ENCODE measurements at places on chromosomes 5 and 9.

DNA sequence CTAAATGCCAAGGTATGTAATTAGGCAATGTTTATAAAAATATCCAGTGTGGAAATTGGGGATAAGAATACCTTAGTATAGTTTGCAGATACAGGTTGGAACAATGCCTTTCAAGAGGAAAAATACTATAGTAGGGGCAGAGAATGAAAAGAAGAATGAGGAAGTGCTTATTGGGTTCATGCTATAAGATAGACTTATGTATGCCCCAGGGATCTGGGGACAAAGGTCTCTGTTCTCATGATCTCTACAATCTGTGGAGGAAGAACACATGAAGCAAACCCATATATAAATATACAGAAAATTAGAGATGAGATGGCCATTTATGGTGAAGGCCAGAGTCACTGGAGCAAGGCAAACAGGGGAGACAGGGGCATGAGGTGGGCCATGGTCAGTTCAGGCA, 106.5 kb upstream of the DAB2 start:
- DNase-seq: no peak

DNA sequence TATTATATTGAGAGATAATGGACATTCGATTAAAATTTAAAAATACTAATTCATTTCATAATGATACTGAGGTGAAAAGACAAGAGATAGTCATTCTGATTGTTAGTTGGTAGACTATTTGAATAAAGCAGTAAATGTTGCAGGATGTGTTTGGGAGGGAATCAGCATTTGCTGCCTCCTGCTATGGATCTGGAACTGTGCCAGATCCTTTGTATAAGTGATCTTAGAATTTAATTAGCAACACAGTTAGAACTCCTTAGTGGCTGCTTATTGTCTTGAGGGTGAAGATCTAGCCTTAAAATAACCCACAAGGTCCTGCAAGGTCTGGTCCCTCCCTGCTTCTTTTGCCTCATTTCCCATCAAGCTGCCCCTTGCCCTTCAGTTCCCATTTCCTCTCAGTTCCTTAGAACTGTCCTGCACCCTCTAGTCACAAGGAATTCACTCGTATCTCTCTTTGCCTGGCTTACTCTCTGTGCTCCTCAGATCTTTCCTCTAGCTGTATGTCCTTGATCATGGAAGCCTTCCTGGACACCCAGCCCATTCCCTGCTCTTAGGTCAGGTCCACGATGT, 12.5 kb downstream of the LECT2 start:
- no peak for DNase-seq

DNA sequence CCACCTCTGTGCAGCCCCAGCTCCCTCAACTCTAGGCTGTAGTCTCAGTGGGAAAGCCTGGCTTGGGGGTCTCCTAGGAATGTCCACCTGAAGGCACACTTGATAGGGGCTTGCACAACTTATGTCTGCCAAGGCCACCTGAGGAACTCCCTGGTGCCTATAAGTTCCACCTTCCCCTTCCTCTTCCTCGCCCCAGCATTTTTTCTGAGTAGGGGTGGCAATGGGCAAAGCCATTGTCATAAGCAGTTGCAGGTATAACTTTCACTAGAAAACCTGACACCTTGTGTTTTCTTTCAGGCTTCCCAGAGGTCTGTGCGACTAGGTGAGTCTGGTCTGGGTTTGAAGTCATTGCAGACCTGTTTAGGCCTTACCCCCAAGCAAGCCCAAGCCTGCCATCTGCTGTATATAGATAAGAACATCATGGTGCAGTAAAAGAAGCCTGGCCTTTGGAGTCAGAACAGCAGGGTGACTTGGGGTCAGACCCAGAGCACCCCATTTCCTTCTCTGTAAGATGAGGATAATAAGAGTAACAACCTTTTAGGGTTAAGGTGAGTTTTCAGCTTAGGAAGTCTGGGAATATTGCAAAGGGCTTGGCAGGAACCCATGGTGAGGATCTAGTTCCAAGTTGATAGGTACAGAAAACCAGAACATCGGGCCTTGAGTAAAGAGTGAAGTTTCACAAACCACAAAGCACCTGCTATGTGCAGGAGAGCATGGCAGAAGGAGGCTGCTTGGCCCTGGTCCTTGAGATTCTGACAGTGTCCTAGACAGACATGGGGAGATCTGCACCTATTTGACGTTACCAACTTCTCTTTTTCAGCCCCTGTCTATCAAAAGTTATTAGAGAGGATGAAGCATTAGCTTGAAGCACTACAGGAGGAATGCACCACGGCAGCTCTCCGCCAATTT, 33.8 kb downstream of the TGFBI start:
- DNase-seq: no peak

- DNase-seq: no peak
Measured at GRCh38 chr5:124528838-124529237, 217.6 kb downstream of the ZNF608 start.

- peak; percentile 32 for DNase-seq
Measured at GRCh38 chr9:69173891-69174615, at the start of gene TJP2. TJP2 (plus strand) TSS chr9:69174277; CDS start chr9:69174373, 96 bp downstream.

DNA sequence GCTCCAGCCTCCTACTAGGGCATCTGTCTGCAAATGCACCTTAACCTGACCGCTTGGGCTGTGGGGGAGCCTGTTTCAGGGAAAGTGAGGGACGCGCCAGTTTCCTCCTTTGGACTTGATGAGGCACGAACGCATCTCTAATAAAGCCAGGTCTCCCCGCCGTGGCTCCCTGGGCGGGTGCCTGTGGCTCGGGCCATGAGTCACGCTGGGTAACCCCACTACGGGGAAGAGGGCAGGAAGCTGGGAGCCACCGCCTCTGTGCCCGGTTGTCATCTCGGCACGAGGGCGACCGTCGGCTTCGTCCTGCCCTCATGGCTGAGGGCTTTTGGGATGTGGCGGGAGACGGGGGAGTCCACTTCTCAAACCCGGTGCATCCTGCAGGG, 12.1 kb downstream of the NOTCH1 start:
- DNase-seq: peak; percentile 80

All from CD4-positive, alpha-beta T cell treated with Interferon gamma for 1 hour (primary cell).